ENCODE measurements at places on chromosomes 4 and X. TPM values are rescaled to one million over a fixed set of nuclear protein-coding genes. Genes with fewer than 3 reads are reported as not detected.

TLR2 gene
- not detected for total RNA-seq

- DNase-seq = no peak
- H3K27me3 ChIP-seq = no peaks in the 10 kb centered on the region
- peaks cover 19% of the 10 kb centered on the region for H3K4me1 ChIP-seq
Observed at GRCh38 chr4:178196751-178197374, 754.6 kb upstream of the AGA start.

DNA sequence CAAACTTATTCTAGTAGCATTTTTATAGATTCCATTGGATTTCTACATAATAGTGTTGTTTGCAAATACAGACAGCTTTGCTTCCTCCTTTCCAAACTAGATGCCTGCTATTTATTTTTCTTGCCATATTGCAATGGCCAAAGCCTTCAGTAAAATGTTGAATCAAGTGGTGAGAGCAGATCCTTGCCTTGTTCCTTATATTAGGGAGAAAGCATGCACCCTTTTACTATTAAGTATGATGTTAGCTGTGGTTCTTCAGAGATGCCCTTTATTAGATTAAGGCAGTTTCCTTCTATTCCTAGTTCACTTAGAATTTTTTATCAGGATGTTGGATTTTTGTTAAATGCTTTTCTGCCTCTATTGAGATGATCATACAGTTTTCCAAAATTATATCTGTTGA, 233.7 kb downstream of the CBR4 start:
- H3K27me3 ChIP-seq = peaks cover 2% of the 10 kb centered on the region
- H3K4me1 ChIP-seq = no peaks in the 10 kb centered on the region
- DNase-seq = no peak
- no peak overlapping the region for H3K27ac ChIP-seq

FATE1 gene
- total RNA-seq = not detected

- H3K4me3 ChIP-seq = no peak overlapping the region
- H3K4me1 ChIP-seq = no peaks in the 10 kb centered on the region
- no peak for DNase-seq
- peaks cover 5% of the 10 kb centered on the region for H3K36me3 ChIP-seq
- no peak overlapping the region for H3K27ac ChIP-seq
Observed at GRCh38 chrX:47185241-47185640, 8.4 kb upstream of the UBA1 start.

- peaks cover 12% of the 10 kb centered on the region for H3K4me1 ChIP-seq
- H3K27ac ChIP-seq = no peak overlapping the region
- H3K27me3 ChIP-seq = no peaks in the 10 kb centered on the region
Observed at GRCh38 chr4:6967846-6968340, 58.3 kb downstream of the TBC1D14 start.

DNA sequence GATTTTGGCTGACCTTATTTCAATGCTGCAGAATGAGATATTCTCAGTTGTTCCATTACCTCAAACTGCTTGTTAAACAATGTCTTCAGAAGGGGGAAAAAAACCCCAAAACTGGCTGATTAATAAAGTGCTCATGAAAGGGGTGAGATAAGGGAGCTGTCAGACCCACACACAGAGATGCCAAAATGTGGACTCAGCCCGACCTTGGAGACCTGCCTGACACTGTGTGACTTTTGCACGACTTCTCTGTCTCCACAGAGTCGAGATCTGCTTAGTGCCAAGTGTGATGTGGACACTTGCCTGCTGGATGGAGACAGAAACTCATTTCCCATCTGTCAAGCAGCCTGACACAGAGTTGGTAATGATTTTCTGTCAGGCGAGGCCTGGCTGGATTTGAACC, 31.5 kb downstream of the REELD1 start:
- peaks cover 4% of the 10 kb centered on the region for H3K36me3 ChIP-seq
- no peak overlapping the region for H3K27ac ChIP-seq
- no peak for DNase-seq

- H3K36me3 ChIP-seq = no peaks in the 10 kb centered on the region
- DNase-seq = no peak
- no peak overlapping the region for H3K4me3 ChIP-seq
- no peak overlapping the region for H3K27ac ChIP-seq
- H3K27me3 ChIP-seq = peaks cover 5% of the 10 kb centered on the region
- H3K4me1 ChIP-seq = peaks cover 22% of the 10 kb centered on the region
Observed at GRCh38 chr4:47746122-47746521, 91.7 kb downstream of the CORIN start.

- H3K27me3 ChIP-seq = no peaks in the 10 kb centered on the region
- no peak for DNase-seq
- H3K36me3 ChIP-seq = peaks cover 19% of the 10 kb centered on the region
- H3K4me3 ChIP-seq = no peak overlapping the region
- H3K4me1 ChIP-seq = peaks cover 23% of the 10 kb centered on the region
Observed at GRCh38 chr4:86615501-86615900, 21.4 kb downstream of the PTPN13 start.

DDX53 gene
- not detected for total RNA-seq

SLC9B1 gene
- 0.26 TPM for total RNA-seq

- H3K27me3 ChIP-seq = peaks cover 48% of the 10 kb centered on the region
- H3K4me3 ChIP-seq = no peak overlapping the region
- DNase-seq = no peak
- no peak overlapping the region for H3K27ac ChIP-seq
- H3K36me3 ChIP-seq = no peaks in the 10 kb centered on the region
- no peaks in the 10 kb centered on the region for H3K4me1 ChIP-seq
Observed at GRCh38 chr4:10144966-10145365, 28.4 kb upstream of the WDR1 start.

DNA sequence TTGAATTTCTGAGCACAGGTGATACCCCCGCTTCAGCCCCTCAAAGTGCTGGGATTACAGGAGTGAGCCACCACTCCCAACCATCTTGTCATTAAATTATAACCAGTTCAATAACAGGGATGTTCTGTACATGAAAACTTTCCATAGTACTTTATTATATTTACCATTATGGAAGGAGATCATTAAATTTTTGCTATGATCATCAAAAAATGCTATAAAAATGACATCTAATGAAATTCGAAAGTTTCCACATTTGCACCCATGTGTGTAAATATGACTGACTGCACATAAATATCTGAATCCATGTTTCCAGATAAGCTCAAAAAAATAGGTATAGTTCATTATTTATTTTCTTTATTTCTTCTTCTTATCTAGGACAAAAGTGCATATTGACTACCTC, 182.6 kb downstream of the FBXO8 start:
- no peaks in the 10 kb centered on the region for H3K27me3 ChIP-seq
- H3K4me1 ChIP-seq = no peaks in the 10 kb centered on the region
- no peak overlapping the region for H3K27ac ChIP-seq

DNA sequence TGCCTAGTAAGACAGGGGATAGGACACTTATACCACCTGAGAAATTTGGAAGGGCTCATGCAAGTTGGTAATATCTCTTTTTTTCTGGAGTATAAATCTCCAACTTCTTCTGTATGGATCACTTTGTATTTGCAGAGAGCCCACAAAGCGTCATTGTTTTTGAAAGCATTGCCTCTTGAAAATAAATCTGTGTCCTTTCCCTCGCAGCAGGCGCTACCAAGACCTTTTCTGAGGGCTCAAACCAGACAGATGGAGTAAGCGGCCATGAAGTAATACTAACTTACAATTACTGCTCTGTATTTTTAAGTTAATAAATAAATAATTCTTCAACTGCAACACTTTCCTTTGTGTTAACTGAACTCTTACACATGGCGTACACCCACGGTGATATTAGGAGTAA, 56.0 kb upstream of the FBXW7 start:
- no peak overlapping the region for H3K4me3 ChIP-seq
- H3K27me3 ChIP-seq = peaks cover 4% of the 10 kb centered on the region
- H3K36me3 ChIP-seq = no peaks in the 10 kb centered on the region
- no peak overlapping the region for H3K27ac ChIP-seq
- no peak for DNase-seq

DNA sequence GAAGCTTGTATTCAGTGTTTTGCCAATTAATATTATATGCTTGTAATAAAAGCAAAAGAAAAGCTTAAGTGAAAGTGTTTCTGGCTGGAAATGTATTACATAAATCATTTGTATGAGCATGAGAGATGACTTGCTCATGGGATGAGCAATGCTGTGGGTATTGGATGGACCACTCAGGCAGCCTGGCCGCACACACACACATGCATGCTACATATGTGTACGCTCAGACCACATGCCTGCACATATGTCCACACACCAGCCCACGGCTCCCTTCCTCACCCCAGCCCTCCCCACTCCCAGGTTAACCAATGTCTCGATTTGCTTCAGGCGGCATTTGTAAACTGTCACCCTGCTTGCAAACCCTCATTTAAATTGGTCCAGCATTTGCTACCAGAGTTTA, 55.9 kb downstream of the CPLX1 start:
- peaks cover 63% of the 10 kb centered on the region for H3K36me3 ChIP-seq
- no peak overlapping the region for H3K27ac ChIP-seq
- H3K4me1 ChIP-seq = peaks cover 7% of the 10 kb centered on the region
- no peak overlapping the region for H3K4me3 ChIP-seq

- H3K4me1 ChIP-seq = peaks cover 39% of the 10 kb centered on the region
- H3K27me3 ChIP-seq = no peaks in the 10 kb centered on the region
- peak overlapping the region; percentile 43 for H3K4me3 ChIP-seq
- H3K27ac ChIP-seq = peak overlapping the region; percentile 58
- peak; percentile 25 for DNase-seq
Observed at GRCh38 chrX:129961180-129962083, 21.0 kb upstream of the BCORL1 start.

C4orf50 gene
- total RNA-seq = not detected

GRCh38 chrX:22629105-22629725, 356.5 kb downstream of the CBLL2 start:
- DNase-seq = peak; percentile 51
- no peak overlapping the region for H3K4me3 ChIP-seq
- peaks cover 23% of the 10 kb centered on the region for H3K4me1 ChIP-seq
- H3K36me3 ChIP-seq = no peaks in the 10 kb centered on the region
- peak overlapping the region; percentile 59 for H3K27ac ChIP-seq
- H3K27me3 ChIP-seq = no peaks in the 10 kb centered on the region

DNA sequence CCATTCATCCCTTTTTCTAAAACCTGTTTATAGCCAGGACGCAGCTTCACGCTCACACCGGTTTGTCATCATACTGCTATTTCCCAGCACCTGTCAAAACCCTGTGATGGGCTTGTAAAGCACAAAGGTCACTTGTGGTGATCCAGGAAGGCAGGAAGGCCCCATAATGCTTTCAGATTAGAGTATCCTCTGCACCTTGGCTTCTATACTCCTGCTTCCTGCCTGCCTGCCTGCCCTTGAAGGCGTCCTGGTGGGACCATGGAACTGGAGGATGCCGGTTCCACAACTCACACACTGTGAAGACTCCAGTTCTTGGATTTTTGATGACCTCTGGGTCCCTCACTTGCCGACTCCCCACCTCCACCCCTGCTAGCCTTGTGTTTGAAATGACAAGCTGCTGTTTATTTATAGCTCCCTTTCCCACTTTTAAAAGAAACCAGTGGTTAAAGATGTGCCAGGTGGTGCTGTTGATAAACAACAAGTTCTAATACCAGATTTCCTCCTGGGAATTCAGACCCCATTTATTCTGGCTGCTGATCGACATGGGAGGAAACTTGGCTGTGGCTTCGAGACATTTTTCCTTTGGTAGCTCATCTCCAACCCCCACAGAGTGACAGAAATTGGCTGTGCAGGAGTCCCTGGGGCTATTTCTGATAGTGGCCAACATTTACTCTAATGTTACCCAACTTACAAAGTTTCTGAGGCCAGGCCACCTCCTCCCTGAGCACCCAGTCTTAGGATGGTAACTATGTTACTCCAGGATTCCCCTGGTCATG, 211.5 kb downstream of the KDR start:
- DNase-seq = no peak
- no peak overlapping the region for H3K4me3 ChIP-seq
- H3K36me3 ChIP-seq = no peaks in the 10 kb centered on the region
- peaks cover 2% of the 10 kb centered on the region for H3K27me3 ChIP-seq
- H3K4me1 ChIP-seq = no peaks in the 10 kb centered on the region

LRP2BP gene
- 0.31 TPM for total RNA-seq

TKTL2 gene
- not detected for total RNA-seq

DNA sequence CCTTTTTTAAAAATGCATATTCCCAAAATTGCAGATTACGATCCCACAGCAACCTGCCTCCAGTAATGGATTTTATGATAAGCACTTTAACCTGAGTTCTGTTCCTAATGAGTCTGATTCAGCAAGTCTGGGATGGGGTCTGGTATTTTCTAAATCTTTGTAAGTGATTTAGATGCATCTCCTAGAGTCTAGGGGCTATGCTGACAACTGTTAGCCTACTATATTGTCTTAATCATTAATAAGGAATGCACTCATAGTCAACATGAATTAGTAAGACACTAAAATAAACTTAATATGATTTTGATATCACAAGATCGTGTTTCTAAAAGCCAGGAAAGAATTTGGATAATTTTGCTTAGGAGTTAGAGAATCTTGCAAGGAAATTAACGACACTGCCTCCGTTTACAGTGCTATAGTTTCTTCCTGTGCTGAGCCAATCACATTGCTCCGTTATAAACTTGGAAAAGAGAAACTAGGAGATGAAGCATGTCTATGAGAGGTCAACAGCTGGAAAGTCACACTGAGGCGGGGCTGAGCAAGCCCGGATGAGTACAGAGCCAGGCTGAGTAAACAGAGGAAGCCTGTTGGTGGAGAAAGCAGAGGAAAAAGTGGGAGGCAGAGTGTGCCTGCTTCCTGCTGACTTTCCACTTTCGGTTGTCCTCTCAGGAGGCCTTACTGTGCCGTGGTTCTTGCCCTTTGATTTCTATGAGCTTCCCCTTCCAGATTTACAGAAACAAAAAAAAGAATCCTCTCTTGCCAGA, 5.4 kb downstream of the SCARB2 start:
- peak overlapping the region; percentile 90 for H3K4me3 ChIP-seq
- H3K27ac ChIP-seq = peak overlapping the region; percentile 97
- DNase-seq = peak; percentile 90
- peaks cover 79% of the 10 kb centered on the region for H3K4me1 ChIP-seq

DNA sequence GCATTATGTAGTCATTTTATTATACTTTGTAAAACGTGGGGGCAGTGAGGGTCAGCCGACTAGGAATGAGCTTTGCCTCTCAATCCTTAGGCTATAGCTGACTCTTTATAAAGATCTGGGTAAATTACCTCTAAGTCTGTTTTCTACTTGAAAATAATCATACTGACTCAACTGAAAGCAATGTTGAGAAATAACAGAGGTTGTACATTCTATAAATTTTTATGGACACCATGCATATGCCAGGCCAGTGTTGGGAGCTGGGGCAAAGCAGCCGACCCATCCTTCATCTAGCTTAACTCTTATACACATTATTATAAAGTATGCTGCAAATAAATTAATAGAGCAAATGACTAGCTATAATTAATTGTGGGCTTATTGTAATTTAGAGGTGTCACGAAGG, 2.2 kb upstream of the DCUN1D4 start:
- no peak overlapping the region for H3K4me3 ChIP-seq
- no peak for DNase-seq
- H3K27ac ChIP-seq = no peak overlapping the region
- no peaks in the 10 kb centered on the region for H3K27me3 ChIP-seq

LARP1B gene
- 11.9 TPM for total RNA-seq

- no peak overlapping the region for H3K27ac ChIP-seq
- H3K36me3 ChIP-seq = 0 out of 2 replicates have a peak, but pooled peaks cover 3% of the 10 kb centered on the region
- peaks cover 20% of the 10 kb centered on the region for H3K4me1 ChIP-seq
- no peaks in the 10 kb centered on the region for H3K27me3 ChIP-seq
Observed at GRCh38 chr4:187415231-187415630, 580.3 kb upstream of the ZFP42 start.

EFHC2 gene
- total RNA-seq = not detected

- peak; percentile 18 for DNase-seq
- no peak overlapping the region for H3K4me3 ChIP-seq
- peak overlapping the region; percentile 9 for H3K27ac ChIP-seq
- no peaks in the 10 kb centered on the region for H3K36me3 ChIP-seq
- H3K27me3 ChIP-seq = 0 out of 2 replicates have a peak, but pooled peaks cover 3% of the 10 kb centered on the region
- H3K4me1 ChIP-seq = peaks cover 35% of the 10 kb centered on the region
Observed at GRCh38 chr4:156606554-156607477, 364.8 kb downstream of the PDGFC start.

SSX4B gene
- total RNA-seq = not detected

RNF128 gene
- total RNA-seq = 0.17 TPM

SUPT20HL1 gene
- not detected for total RNA-seq

Measured in HFFc6 (cell line).